ENCODE measurements at places on chromosomes 13 and 19.

- no peak for DNase-seq
Measured at GRCh38 chr13:70218618-70219017, 110.4 kb upstream of the KLHL1 start.

DNA sequence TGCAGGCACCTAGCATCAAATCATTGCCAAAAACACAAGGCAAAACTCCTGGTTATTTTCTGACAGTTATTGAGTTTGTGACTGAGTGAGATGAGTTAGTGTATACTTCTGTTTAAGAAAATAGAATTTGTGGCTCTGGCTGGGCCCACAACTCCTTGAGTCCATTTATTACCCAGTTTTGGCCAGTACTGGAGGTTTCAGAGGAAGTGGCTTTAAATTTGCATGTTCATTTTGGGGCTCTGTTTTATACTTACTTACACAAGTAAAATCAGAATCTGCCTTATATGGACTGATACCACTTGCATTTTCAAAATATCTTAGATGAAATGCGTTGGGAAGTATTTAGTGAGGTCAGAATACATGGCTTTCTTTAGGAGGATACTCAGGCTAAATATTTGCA lies 29.0 kb downstream of the TNFSF11 start:
- no peak for DNase-seq

GRCh38 chr19:46866407-46867136 lies 5.8 kb downstream of the ARHGAP35 start:
- no peak for DNase-seq

GRCh38 chr13:109126178-109126577 lies 496.8 kb downstream of the MYO16 start:
- no peak for DNase-seq

- no peak for DNase-seq
Measured at GRCh38 chr19:48681127-48681470, 8.3 kb upstream of the NTN5 start.

DNA sequence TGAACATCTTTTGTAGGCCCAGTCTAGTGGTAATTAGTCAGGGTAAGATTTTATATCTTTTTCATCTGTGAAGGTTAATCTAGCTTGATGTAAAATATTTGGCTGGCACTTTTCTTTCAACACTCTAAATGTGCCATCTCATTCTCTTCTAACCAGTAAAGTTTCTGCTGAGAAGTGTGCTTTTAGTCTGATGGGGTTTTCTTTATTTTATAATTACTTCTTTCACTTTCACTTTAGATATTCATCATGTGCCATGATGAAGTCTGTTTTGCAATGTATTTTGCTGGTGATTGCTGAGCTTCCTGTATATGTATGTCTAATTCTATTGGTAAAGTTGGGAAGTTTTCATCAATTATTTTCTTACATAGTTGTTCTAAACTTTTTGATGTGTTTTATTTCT lies 31.9 kb downstream of the ZNF726 start:
- DNase-seq = no peak

GRCh38 chr19:7699417-7700401 lies 2.2 kb downstream of the FCER2 start:
- no peak for DNase-seq

- DNase-seq = no peak
Measured at GRCh38 chr13:111143865-111144540, 28.9 kb downstream of the ARHGEF7 start.

DNA sequence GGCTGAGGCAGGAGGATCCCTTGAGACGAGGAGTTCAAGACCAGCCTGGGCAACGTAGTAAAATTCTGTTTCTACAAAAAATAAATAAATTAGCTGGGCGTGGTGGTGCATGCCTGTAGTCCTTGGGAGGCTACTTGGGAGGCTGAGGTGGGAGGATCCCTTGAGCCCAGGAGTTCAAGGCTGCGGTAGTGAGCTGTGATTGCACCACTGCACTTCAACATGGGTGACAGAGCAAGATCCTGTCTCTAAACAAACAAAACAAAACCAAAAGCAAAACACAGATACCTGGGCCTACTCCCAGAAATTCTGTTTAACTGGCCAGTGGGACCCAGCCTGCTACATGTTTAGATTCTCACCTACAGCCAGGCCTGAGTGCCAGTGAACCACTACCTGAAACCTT lies 74.6 kb upstream of the MEDAG start:
- no peak for DNase-seq

DNA sequence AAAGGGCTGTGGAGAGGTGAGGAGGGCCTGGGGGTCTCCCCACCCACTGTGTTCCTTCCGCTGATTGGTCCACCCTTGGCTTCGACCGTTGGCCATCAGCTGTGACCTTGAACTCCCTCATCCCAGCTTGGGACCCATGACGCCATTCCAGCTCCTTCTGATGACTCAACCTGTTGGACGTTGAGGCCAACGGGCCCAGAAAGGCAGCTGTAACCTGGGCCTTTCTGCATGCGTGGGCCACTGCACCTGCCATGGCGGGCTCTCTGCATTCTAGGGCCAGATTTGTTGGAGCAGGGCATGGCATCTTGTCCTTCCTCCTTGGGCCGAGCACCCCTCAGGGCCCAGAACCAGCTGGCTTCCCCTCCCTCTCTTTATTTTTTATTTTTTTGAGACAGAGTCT lies 30.2 kb downstream of the PEX11G start:
- no peak for DNase-seq

GRCh38 chr19:32537580-32537979 lies 43.4 kb upstream of the PDCD5 start:
- no peak for DNase-seq

DNA sequence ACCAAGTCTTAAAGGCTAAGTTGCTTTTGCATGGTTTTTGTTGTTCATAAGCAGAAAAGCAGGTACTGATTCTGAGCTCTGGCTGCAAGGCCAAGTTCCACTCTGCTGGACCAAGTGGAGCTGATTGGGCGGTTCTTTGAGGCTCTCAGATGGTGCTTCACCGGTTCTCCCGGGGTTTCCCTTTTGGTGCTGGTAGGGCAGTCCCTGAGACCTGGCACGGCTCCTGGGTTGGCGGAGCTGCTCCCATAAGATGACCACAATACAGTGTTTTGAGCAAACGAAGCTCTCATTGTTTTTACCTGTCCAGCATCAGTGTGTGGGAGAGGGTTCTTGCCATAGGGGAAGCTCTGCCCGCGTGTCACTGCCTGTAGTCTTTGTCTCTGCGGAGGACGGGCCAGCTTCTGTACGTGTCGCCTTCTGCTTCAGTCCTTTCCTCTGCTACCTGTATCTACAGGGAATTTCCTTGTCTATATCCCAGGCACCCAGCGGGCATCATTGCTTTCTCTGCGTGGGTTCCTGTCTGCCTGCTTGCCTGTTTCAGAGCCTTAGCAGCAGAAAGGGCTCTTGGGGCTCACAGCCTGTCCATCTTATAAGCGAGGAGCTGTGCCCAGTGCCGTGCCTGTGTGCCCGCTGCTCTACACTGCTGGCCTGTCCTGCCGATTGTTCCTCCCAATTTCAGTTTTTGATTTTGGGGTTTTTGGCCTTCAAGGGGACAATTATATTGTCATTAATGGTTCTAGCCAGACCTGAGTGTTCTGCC lies 2.3 kb downstream of the U2AF2 start:
- DNase-seq = no peak

DNA sequence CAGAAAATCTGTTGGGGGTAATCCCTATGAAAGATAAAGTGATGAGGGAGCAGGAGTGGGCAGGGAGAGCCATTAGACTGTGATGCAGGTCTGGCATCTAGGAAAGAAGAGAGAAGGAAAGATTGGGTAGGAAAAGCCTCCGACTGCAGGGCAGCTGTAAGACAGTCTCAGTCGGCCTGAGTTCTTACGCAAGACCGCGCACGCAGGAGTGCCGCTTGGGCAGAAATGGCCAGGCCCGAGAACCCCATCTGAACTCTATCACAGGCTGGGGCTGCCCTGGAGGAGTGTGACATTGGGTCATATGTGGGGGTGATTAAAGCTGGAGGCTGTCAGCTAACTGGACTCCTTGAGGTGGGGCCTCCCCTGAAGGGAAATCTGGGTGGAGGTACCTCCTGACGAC lies 13.9 kb upstream of the FBXL3 start:
- no peak for DNase-seq

- DNase-seq = no peak
Measured at GRCh38 chr19:55109527-55110291, 7.7 kb downstream of the PPP1R12C start.

GRCh38 chr13:34346626-34347025 lies 528.7 kb downstream of the RFC3 start:
- DNase-seq = no peak

DNA sequence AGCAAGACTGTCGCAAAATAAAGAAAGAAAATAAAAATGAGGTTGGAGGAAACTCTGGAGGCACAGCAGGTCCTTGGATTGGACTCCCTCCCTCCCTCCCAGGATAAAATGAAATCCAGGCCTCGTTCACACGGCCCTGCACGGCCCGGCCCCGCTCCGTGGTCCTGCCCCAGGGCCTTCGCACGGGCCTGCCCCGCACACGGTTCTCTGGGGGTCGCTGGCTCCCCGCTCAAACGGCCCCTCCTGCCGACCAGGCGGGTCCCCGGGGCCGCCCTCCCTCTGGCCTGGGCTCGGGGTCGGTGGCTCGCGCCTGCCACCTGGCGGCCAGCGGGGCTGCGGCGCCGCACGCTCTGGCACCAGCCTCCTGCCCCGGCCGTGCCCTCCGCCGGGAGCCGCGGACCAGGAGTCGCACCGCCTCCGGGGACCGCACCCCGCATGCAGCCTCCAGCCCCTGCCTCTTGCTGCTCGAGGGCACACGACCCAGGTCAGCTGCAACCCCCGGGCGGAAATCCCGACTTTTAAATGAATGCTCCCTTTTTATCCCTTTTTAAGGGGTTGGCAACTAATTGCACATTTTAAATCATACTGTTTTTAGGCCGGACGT lies 1.5 kb upstream of the WDR18 start:
- no peak for DNase-seq

- DNase-seq = no peak
Measured at GRCh38 chr19:7674010-7675005, 2.6 kb upstream of the MCEMP1 start.

DNA sequence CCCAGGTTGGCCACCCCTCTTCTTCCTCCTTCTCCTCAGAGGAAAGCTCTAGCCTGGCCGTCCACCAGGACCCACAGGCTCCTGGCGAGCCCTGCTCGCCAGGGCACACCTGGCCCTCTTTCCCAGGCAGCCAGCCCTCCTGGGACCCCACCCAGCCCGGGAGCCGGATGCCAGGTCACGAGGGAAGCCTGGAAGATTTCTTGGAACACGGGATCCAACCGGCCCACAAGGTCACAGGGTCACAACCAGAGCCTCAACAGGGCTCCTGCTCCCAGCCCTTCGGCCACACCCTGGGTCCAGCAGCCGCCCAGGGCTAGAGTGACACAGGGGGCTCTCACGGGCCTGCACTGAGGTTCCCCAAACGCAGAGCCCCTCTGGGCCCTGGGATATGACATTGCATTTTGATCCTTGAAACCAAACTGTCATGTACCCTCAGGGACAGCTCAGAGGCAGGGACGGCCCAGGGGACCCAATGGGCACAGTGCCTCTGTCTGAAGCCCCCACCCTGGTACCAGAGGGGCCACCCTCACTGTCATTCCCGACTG lies 5.5 kb downstream of the MKNK2 start:
- DNase-seq = no peak

DNA sequence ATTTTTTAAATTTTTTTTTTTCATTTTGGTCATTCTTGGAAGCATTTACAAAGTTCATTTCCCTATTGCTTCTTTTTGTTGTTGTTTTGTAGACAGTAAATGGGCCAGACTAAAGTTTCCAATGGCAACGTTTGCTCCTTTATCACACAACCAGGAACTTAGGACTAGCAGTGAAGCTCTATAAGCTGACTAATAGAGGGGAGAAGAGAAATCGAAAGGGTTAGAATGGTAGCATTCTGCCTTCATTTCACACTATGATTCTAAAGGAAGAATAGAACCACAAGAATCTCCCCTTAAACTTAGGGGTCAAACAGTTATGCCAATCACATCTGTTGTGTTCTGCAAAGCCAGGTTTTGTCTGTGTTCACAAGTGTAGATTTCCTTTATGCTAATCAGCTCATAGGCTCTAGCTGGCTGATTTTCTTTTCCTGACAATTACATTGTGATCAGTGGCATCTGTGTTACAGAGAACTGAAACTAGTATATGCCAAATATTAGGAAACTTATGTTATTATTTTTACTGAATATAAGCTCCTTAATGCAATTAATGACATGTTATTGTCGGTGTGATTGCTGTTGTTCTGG lies 467.3 kb downstream of the DACH1 start:
- DNase-seq = no peak

DNA sequence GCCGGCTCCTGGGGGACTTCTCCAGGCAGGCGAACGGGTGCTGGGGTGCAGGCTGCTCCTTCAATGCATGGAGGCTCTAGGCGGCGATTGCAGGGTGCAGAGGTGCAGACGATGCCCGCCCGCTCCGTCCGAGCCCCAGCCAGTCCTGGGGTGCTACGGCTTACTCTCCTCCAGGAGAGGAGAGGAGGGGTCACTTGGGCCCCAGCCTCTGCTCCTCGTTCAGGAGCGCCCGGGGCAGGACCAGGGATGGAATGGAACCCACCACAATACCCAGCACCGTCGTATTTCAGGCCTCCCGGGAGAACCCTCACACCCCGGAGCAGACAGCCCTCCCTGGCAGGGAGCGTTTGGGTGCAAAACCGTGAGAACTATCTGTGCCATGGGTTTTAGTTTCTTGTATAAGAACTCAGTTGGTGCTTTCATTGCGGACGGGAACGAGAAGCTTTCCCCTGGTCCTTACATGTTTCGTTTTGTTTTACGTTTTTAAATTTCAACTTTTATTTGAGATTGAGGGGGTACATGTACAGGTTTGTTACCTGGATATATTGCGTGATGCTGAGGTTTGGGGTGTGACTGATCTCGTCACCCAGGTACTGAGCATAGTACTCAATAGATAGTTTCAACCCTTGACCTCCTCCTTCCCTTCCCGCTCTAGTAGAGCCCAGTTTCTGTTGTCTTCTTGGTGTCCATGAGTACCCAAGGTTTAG lies 46.8 kb downstream of the ARHGEF18 start:
- no peak for DNase-seq

GRCh38 chr13:20221772-20222171 lies 10.3 kb downstream of the GJB6 start:
- DNase-seq = no peak

DNA sequence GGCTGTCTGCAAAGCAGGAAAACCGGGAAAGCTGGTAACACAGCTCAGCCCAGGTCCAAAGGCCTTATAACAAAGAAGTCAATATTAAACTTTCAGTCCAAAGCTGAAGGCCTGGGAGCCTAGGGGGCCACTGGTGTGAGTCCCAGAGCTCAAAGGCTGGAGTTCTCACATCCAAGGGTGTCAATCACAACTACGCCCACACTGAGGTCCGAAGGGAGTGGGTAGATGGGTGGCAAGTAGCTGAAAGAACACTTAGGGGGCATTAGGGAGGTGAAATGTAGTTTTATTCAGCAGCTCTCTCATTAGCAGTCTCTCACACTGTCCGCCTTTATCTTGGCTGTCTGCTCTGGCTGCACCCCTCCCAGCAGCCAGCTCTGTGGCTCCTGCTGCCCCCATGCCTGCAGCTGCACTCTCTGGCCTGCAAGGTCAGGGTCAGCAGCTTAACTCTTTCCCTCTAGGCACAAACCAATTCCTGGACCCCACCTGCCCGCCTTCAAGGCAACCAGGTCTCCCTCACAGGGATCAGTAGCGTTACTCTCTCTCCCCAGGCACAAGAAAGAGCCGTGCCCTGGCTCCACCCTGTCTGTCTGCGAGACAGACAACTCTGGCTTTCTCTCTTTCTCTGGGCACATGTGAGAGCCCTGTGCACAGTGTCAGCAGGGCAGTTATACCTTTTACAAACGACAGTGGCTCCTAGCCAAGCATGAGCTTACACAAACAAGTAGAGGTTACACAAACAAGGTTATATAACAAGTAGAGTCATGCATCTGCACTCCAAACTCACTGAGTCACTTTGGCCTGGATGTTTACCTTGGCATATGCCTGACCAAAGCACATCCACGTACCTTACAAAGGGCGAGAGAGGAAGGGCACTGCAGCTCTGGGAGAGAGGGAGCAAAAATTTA lies 249.4 kb upstream of the PCDH20 start:
- no peak for DNase-seq

Data from esophagus squamous epithelium (tissue), 5 donors.